Naive thymus-derived CD4-positive, alpha-beta T cell (primary cell): ENCODE measurements at places on chromosomes 3 and 15. TPM values are rescaled to one million over a fixed set of nuclear protein-coding genes. Genes with fewer than 3 reads are reported as not detected.

EOMES gene
- total RNA-seq, result 1.4 TPM

ADCY5 gene
- total RNA-seq, result not detected

CHST2 gene
- 5.6 TPM for total RNA-seq

RAB6B gene
- not detected for total RNA-seq

NUP210 gene
- total RNA-seq, result 138 TPM

SERINC4 gene
- 0.30 TPM for total RNA-seq

TRIM42 gene
- not detected for total RNA-seq

CLDN16 gene
- total RNA-seq, result not detected

TIMP4 gene
- not detected in 2 replicates for total RNA-seq

CPN2 gene
- not detected in 2 replicates for total RNA-seq

PPARG gene
- total RNA-seq, result 0.37 TPM

LIPH gene
- total RNA-seq, result not detected in 2 replicates

LDHAL6B gene
- total RNA-seq, result not detected

MORC1 gene
- total RNA-seq, result not detected

FBXW12 gene
- total RNA-seq, result not detected

P2RY14 gene
- 1.8 TPM for total RNA-seq

PYGO1 gene
- total RNA-seq, result not detected
